ENCODE measurements at places on chromosomes 11 and 22.
A peak's percentile ranks its signal among the peaks of the same experiment; 100 is the strongest.

DNA sequence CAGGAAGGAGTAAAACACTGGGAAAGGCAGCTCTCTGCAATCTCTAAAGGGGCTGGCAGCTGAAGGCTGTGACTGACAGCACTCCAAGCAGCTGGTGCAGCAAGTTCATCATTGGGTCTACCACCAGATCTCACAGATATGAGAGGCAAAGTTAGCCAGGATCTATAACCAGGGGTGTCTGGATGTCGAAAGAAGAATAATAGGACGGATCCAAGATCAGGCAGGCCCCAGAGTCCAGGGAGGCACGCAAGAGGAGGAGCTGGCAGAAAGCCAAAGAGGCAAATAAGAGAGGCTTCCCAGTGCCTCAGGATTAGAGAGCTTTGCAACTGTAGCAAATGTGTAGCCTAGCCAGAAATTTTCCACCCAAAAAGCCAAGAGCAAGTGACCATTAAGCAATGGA lies 77.1 kb downstream of the RBMXL2 start:
- DNase-seq, result no peak

DNA sequence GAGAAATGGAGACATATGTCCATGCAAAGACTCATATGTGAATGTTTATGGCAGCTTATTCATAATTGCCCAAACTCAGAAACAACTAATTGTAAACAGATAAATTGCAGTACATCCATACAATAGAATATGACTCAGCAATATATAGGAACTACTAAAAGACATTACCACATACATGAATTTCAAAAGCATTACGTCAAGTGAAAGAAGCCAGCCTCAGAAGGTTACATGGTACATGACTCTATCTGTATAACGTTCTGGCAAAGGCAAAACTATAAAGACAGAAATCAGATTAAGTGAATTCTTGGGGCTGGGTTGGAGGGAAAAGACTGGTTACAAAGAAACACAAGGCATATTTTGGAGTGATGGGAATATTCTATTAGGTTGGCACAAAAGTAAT lies 7.2 kb downstream of the KCTD21 start:
- DNase-seq, result no peak

DNA sequence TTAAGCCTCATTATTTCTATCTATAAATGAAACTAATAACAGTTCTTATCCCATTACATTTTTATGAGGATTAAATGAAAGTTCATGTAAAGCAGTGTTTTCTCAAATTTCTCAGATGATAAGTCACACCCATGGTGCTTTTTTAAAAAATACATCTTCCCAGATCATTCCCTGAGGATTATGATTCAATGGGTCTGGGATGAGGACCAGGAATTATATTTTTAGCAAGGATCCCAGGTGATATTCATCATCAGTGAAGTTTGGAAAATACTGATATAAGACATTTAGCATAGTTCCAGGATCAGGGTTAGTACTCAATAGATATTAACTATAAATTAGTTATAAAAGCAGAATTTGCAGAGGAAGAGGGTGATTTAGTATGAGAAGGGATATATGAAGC lies 89.1 kb downstream of the BBOX1 start:
- DNase-seq, result no peak

DNA sequence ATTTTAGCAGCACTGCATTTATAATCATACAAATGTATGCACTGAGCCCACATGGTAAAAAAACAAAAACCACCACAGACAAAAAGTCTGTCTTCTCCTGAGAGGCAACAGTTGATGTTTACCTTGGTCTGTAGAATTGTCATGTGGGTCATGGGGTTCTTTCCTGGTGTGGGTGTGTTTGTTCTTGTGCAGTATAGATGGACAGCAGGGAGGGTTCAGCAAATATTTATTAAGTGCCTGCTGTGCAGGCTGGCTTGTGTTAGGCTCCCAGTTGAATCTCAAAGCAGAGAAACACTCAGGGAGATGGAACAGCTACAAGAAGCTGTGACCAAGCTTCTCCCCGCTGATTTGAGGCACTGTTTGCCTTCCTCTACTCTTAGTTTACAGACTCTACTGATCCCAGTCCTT lies 82.2 kb downstream of the PISD start:
- no peak for DNase-seq

DNA sequence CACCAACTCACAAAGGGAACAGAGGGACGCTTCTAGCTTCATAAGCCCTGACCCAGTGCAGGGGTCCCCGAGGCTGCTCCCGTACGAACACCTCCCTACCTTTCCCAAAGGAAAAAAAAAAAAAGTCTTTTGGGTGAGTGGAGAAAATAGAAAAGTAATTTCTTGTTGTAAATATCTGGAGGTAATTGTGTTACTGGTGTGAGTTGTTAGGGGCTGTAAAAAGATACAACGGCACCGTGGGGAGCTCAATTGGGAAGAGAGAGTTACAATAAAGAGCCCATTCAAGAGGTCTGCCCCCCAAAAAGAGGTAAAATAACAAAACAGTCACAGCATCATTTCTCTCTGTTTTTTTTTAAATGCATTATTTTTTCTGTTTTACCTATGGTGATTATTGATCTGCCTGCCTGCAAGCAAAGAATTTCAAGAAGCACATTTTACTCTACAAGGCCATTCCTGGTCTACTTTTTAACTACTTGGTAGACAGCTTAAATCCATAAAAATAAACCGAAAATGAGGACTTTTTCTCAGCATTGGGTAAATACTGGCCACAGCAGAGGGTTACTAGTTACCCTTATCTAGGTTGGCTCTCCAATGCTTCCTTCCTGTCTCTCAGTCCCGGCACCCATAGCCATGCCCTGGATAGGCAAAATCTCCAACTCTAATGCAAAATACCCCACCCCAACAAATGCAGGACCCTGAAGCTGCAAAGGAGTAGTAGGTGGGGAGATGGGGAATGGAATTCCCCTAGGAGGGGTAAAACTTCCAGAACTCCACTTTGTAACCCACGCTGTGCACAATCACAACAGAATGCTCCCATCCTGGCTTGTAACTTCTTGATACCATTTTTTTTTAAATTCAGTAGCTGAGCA lies 3.1 kb downstream of the PAX6 start:
- DNase-seq, result no peak

GRCh38 chr11:13686776-13687175 lies 18.3 kb downstream of the FAR1 start:
- no peak for DNase-seq

DNA sequence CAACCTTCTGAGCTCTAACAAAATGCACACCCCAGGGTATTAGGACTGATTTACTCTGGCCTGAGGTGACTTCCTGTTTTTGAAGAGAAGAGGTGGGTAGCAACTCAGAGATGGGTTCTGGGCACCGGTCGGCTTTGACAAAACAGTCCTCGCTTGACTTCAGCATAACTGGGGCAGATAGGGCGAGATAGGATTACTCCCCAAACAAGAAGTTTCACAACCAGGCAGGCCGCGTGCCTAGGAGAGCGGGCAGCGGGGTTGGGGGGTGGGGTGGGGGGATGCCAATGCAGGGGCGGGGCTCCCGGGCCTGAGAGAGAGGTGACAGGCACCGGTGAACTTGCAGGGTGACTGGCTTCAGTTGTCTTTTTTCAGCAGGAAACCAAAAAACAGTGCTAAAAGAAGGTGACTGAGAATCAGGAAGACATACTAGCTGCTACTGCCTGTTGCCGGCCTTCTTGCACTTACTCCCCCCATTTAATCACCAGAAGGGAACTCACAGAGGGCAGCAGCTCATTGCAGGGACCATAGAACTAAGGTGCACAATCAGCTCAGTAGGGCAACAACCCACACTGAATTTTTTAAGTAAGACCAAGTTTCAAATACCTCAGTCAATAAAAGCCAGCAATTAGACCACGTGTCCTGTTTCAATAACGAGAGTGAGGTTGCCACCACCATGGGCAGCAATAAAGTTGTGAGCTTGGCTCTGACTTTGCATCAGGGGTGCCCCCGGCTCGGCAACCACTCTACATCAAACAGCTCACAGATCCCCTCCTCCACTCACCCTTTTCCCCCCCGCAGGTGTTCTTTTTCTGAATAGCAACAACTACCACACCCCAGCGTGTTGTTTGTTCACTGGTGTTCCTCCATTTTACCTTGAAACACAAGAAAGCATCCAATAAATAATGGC lies 37.2 kb upstream of the ETS1 start:
- DNase-seq, result peak; percentile 77

DNA sequence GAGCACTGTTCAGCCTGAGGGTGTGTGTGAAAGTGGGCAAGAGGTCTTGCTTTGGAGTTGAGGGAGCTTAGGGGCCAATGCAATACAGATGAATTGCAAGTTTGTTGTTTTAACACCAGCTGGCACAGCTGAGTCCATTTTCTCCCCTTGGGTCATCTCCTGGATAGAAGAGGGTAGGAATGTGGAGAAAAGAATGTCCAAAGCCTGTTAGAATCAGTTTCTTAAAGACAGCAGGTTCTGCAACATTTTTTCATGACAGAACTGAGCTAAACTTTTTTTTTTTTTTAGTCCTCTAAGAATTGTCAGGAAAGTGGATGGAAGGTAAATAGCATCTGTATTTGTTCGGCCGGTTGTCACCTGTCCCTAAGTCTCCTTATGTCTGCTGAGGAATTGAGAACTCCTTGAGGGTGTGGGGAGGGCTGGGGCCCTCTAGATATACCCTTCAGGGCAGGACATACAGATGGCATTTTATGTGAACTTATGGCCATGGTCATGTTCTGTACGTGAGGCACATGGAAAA lies 211.1 kb upstream of the CADM1 start:
- no peak for DNase-seq

DNA sequence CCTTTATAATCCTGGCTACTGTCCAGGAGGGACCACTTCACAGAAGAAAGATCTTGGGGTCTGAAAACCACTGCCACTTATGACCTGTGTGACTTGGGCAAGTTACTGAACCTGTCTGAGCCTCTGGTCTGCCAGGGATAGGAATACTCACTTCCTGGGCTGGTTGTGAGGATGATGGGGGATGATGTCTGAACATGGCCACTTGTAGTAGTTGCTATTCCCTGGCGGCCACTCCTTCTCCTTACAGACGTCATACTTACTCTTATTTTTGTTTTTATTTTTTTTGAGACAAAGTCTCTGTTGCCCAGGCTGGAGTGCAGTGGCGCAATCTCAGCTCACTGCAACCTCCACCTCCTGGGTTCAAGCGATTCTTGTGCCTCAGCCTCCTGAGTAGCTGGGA lies 26.1 kb downstream of the CD82 start:
- DNase-seq, result no peak

- DNase-seq, result no peak
Observed at GRCh38 chr11:45850446-45850845, 3.2 kb downstream of the CRY2 start.

DNA sequence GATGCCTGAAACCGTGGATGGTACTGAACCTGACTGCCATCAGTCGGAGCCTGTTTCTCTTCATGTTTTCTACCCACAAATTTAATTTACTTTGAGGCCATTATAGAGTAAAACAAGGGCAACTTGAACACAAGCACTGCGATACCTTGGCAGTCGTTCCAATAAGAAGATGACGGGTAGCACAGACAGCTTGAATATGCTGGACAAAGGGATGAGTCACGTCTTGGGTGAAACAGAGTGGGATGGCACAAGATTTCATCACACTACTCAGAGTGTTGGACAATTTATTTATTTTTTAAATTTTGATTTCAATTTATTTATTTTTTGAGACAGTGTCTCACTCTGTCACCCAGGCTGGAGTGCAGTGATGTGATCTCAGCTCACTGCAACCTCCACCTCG lies 5.7 kb downstream of the DIXDC1 start:
- DNase-seq, result no peak

DNA sequence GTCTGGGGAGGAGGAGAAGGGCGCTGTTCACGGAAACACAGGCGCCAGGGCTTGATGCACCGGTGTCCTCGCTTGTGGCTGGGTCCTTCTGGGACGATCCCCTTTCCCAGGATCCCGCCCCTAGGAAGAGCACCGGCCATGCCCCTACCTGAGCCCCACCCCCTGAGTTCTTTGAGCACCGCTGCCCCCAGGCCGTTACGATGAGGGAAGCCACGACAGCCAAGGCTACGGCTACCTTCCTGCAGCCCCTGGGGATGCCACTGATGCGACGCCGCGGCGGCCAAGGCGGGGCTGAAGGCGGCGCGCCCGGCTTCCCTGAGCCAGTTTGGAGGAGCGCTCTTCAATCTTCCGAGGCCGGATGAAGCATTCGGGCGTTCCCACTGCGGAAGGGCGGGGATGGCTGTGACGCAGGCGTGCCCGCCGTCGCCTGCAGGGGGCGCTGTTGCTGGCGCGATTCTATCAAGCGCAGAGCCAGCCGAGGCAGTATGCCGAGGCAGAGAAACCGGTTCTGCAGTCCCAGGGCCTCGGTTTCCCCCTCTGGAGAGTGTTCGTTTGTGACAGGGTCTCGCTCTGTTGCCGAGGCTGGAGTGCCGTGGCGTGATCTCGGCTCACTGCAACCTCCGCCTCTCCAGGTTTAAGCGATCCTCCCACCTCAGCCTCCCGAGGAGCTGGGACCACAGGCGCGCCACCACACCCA lies 9.7 kb upstream of the NEFH start:
- DNase-seq, result peak; percentile 75

- DNase-seq, result no peak
Observed at GRCh38 chr11:127255209-127255608, 254.6 kb upstream of the KIRREL3 start.

GRCh38 chr11:27622541-27623300 lies 77.5 kb downstream of the BDNF start:
- DNase-seq, result no peak

DNA sequence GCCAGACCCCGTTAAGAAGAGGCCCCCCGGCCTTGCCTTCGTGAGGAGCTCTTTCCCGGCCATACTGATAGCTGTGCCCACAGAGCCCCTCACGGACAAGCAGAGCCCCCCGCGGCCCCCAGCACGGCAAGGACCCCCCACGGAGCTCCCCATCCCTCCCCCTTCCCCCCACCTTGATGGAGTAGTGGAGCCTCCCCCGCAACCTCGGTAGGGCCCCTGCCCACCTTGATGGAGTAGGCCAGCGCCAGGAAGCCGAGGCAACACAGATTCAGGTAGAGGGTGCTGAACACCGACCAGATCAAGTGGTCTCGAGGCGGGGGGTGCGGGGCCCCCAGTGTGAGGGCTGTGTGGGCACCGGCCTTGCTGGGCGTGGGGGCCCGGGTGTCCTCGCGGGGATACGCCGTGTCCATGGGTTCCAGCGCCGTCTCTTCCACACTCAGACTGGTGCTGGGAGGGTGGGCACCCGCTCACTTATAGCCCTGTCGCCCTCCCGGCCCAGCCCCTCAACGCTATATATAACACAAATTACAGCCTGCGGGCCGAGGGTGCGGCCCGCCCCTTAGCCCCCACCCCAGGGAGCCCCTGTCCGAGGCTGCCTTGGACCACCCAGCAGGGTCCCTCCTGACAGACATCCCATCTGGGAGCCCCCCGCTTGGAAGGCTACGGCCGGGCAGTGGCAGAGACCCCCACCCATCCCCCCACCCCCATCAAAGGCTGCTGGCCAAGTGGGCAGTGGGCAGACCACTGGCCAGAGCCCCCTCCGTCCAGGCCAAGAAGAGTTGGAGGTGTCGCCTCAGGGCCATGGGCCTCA lies at the start of gene IFITM5:
TSS of gene IFITM5 (minus strand) at position 446 of the 811 bp plus-strand sequence. CDS start at position 410, 36 bp downstream.
- no peak for DNase-seq
